ENCODE measurements at places on chromosomes 5 and 9.

DNA sequence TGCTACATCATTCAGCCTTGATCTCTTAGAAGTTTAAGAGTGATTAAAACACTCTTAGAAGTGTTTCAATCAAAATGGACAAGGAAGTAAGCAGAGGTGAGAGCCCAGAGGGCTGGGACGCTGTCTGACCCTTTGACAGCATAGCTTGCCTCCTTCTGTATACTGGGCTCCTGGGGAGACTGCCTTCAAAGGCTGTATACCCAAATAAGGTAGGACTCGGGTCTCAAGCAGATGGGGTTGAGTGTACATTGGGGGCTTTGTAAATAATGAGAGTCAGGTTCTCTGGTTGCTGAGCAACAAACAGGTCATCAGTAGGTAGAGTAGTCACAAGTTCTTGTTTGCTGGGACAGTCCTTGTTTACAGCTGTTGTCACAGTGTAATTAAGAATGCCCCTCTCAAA is 97.1 kb downstream of the PJA2 start:
- DNase-seq: no peak

- no peak for DNase-seq
These were observed 52.2 kb downstream of the LURAP1L start for GRCh38 chr9:12826924-12827565.

- peak; percentile 45 for DNase-seq
These were observed 49.4 kb downstream of the MEF2C start for GRCh38 chr5:88833371-88834130.

GRCh38 chr5:104942735-104943134 is 1380.1 kb upstream of the NUDT12 start:
- no peak for DNase-seq

- no peak for DNase-seq
These were observed 7.9 kb upstream of the IL3 start for GRCh38 chr5:132052520-132052919.

DNA sequence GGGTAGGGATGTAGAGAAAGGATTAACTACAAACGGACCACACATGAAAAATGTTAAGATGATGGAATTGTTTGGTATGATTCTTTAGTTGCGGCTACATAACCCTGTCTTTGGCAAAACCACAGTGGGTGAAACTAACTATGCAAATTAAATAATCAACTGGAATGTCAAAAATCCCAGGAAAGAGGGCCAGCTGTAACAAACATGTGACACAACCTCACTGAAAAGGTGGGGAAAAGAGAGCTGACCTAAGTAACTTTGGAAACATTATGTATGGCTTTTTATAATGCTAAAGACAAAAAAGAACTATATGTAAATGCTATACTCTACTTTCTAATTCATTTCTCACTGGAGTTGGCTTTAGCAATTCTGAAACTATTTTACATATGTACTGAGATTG is 252.0 kb downstream of the MRPS30 start:
- no peak for DNase-seq

DNA sequence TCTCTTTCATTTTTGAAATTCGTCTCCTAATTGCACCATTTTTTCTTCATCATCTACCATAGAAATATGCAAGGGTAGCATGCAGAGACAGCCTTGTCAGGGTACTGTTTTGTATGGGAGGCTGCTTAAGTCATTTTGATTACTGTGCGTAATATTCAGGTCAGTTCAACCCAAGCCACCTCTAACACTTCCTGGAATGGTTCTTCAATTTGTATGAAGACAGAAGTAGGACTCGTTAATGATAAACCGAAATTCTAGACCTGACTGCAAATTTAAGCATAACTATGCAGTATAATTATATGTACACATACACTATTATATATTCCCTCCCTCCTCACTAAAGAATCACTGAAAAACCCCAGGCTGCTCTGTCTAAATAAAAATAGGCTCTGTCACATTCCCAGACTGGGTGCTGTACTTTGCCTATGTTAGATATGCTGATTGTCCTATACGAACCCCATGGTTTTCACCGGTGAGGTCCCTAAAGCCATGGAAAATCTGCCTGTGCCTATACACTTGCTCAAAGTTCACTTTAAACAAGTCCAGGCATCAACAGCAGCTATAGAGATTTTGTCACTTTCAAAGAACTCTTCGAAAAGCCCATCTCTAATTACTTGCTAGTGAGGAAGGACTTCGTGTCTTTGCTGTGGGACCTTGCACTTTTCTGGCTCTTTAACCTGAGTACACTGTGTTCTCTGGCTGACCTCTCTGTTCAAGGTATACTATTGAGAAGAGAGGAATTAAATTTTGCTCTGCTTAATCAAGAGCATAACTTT is 352.1 kb upstream of the CD180 start:
- no peak for DNase-seq

GRCh38 chr5:154189819-154190594 is 526 bp upstream of the GALNT10 start:
- DNase-seq: peak; percentile 95

- DNase-seq: no peak
These were observed 11.7 kb downstream of the RAD23B start for GRCh38 chr9:107294756-107295155.

- DNase-seq: no peak
These were observed 11.2 kb upstream of the SETX start for GRCh38 chr9:132365986-132366385.

GRCh38 chr9:125421166-125421565 is 159.5 kb downstream of the GAPVD1 start:
- no peak for DNase-seq

- no peak for DNase-seq
These were observed 152.4 kb downstream of the RAPGEF6 start for GRCh38 chr5:131482617-131483016.

- DNase-seq: no peak
These were observed 143.9 kb downstream of the IRX2 start for GRCh38 chr5:2607598-2607997.

DNA sequence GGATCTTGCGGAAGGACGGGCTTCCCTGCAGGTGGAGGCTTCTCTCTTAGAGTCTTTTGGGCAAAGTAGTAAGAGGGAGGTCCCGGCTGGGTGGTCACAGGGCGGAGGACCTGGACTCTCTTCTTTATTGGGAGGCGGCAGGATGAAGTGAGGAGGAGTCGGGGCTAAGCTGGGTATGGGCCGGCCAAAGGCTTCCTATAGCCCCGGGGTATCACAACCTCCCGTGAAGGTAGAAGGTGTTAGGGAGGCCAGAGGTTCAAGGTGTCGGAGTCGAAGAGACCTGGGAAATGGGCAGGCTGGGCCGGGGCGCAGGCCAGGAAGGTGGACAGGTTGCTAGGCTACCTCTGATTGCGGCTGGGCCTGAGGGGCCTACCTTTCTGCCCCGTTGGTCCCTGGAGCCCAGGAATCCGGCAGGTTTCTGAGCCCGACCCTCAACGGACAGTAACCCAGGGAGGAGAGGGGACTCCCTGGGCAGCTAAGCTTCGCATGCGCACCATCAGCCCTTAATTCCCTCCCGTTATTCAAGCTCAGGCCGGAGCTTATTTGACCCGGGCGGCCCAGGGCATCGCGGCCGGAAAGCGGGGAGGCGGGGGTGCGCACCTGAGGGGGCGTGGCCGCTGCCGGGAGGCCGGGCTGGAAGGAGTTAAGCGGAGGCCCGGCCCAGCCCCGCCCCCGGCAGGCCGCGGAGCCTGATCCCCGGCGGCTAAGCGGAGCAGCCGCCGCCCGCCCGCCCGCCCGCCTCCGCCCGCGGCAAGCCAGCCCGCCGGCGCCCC is at the start of gene TESK1:
Gene TESK1 (plus strand): TSS at position 685 of the 773 bp plus-strand sequence. CDS start 358 bp downstream, outside the sequence.
- peak; percentile 85 for DNase-seq

DNA sequence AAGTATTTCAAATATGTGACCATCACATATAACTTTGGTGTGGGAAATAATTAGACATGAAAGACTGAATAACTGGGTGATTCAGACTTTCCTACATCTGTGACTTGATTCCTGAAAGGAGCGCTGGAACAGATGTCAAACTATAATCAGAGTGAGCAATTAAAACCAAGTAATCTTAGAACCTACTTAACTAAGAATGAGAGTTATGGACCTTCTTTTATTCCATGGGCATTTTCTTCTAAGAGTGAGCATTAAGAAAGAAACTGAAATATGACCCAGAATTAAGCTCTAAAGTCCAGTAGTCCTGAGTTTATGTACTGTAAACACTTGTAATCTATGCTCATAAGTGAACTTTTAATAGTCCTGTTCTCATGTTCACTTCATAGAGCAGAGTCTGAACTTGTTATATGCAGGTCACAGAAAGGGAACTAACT is 68.4 kb downstream of the PAM start:
- DNase-seq: no peak

DNA sequence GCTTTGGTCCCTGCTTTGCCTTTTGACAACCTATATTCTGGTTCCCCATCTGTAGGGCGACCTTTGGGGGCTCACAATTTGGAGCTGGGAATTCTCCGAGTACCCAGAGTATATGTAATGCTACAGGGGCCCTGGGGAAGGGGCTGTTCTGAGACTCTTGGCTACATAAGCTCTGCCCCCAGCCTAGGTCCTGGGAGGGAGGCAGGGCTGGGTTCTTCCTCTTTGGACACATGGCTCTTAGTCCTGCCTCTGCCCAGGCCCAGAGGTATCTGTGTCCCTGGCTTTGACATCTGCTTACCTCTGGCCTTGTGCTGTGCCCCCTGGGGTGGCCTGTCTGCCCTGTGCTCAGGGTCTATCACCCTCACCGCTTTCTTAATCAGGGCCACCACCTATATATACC is 181.6 kb downstream of the CACNA1B start:
- no peak for DNase-seq

DNA sequence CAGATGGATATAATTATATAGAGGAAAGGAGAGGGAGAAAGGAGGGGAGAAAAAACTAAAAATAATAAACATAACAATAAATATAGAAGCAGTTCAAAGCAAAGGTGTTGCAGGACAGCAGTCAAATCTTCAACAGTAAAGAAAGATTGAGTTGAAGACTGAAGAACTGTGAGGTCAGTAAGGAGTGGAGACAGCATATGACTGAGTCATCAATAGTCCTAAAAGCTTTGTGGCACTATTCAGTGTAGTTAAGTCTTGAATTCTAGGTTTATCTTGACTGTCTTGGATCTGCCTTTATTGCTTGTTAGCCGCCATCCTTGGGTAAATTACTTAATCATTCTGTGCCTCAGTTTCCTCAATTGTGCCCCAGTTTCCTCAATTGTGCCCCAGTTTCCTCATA is 137.0 kb downstream of the MRPS30 start:
- DNase-seq: no peak

DNA sequence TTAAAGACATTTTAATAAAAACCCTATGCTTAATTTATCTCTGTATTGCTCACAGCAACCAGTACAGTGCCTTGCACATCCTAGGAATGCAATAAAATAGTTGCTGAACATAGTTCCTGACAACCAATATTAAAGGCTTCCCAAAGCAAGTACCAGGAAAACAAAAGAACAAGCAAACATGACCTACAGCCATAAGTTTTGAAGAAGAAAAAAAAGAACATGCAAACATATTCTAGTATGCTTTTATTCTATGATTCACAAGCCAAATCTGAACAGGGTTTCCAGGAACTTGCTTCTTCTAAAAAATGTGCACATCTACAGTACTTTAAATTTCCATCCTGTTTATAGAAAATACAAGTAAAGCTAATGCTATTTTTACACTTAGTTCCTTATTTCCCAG is 4.5 kb downstream of the CEMIP2 start:
- no peak for DNase-seq

GRCh38 chr5:151093476-151093889 is 12.6 kb upstream of the TNIP1 start:
- peak; percentile 73 for DNase-seq

GRCh38 chr9:37880916-37881479 is 22.9 kb downstream of the SLC25A51 start:
- no peak for DNase-seq

DNA sequence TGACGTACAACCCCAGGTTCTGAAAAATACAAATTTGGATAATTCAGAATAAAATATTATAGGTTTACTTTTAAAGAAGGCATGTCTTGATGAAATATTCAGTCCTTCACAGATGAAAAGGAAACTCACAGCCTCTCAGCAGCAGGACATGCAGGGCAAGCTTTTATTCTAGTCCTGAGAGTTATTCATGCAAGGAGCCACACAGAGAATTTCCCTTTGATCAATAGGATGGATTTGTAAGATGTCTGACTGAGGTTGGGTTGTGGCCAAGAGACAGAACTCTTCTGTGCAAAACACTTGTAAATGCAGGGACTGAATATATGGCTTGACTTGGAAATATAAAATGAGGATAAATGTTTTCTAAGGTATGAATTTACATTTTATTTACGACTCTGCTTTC is 48.8 kb upstream of the TBCA start:
- no peak for DNase-seq

GRCh38 chr9:76686756-76687155 is 77.5 kb upstream of the PCA3 start:
- no peak for DNase-seq

DNA sequence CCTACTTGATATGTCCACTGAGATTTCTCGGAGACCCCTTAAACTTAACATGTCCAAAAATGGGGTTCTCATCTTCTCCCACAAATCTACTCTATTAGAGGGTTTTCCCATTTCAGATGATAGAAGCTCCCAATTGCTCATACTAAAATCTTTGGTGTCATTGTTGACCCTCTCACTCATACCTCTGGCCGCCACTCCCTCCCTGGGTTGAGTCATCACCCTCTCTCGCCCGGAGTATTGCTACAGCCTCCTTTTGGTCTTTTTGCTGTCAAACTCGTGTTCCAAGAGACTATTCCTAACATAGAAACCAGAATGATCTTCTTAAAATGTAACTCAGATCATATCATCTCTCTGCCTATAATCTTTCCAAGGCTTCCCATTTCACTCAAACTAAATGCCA is 91.0 kb upstream of the GNAQ start:
- DNase-seq: no peak

DNA sequence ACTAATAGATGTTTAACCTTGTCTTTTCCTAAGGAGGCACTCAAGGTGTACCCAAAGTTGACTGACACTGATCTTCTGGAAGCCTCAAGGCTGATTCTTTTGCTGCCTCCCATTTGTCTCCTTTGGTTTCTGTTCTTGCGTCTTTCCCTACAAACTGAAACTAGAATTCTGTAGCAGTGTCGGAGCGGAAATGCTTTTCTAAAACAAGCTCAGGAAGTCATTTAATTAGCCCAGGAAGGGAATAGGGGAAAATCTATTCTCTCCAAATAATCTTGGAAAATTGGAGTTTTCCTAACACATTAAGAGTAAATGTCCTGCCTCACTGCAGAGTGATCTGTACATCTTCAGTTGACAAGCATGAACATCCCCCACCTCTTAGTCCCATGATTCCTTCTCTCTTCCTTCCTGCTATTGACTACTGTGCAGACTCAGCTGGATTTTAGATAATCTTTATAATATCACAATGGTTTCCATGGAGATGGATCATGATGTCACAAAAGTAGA is 182.7 kb downstream of the NR3C1 start:
- no peak for DNase-seq

GRCh38 chr5:176614805-176615478 is 5.0 kb upstream of the GPRIN1 start:
- no peak for DNase-seq

Measured in hematopoietic multipotent progenitor cell treated with erythropoietin and hydrocortisone succinate and interleukin-3 and kit ligand, for 4 days (in vitro differentiated cells).